Stimulated activated CD4-positive, alpha-beta T cell treated with anti-CD3 and anti-CD28 coated beads, Interleukin-4, amount 100 ng/mL, for 24 hours (primary cell): ENCODE measurements at places on chromosomes 3 and 15.

GRCh38 chr15:73325191-73325861 lies 43.4 kb downstream of the HCN4 start:
- DNase-seq: no peak

DNA sequence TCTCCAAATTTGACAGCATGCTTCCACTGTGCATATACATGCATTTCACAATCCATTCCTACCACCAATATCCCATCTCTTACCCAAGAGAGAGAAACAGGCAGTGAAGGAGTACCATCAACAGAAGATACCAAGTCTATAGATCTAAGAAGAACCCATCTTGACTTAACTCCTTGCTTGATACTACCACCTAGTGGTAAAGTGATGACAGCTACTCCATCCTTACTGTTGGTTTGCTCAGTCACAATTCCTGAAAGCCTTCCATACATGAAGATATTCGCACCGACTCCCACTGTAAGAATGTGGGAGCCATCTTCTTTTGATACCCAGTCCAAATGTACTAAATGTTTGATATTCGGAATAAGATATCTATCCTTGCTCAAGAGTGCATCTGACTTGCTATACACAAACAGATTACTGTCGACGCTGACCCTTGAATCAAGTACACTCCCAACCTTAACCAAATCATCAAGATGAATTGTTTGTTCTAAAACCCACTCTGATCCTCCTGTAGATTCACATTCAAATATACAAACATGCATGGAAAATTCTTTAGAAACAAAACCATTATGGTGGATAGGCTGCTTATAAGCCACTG lies 123.1 kb downstream of the DMXL2 start:
- DNase-seq: no peak

DNA sequence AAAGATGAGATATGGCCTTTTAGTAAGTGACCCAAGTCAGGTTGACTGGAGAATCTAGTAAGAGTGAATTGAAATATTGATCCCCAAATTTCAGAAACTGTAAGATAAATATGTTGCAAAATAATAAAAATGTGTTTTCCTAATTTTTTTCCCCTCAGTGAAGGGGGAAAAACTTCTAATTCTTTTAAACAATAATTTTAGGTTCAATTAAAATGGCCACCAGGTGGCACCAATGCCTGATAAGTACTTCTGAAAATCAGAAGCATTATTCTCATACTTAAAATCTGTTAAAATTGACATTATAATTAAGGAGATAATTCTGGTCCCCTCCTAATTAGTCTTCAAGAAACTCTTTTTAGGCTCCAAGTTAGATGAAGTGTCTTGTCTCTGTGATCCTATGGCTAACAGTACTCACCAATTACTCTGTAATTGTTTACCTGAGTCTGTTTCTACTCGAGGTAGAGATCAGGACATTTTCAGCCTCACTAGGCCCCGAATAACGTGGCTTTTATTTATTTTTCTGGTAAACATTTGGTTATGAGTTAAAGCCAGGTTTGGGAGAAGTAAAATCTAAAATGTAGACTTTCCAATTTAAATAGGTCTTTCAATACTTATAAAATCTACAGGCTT lies 52.6 kb downstream of the NMD3 start:
- peak; percentile 36 for DNase-seq

- no peak for DNase-seq
These were observed 28.8 kb downstream of the GBE1 start for GRCh38 chr3:81732642-81733041.

GRCh38 chr3:51384055-51384725 lies 901 bp upstream of the MANF start:
- DNase-seq: no peak

DNA sequence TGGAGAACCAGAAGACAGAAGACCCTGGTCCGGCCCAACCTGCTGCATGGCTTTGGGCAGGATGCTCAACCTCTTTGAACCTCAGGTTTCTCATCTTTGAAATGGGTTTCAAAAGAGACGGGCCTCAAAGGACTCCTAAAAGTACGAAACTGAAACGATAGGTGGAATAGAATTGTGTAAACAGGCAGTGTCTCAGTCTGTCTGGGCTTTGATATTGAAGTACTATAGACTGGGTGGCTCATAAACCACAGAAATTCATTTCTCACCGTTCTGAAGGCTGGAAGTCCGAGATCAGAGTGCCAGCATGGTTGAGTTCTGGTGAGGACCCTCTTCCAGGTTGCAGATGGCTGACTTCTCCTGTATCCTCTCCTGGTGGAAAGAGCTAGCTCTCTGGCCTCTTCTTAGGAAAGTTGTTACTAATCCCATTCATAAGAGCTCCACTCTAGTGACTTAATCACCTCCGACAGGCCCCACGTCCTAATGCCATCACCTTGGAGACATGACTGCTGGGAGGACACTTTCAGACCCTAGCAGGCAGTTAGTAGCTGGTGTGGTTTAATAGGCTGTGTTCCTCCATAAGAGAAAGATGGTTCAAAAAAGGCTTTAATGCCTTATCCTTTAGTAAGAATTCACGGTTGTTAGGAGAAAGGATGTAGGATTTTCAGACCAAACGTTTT lies 35.7 kb downstream of the SSUH2 start:
- DNase-seq: no peak

DNA sequence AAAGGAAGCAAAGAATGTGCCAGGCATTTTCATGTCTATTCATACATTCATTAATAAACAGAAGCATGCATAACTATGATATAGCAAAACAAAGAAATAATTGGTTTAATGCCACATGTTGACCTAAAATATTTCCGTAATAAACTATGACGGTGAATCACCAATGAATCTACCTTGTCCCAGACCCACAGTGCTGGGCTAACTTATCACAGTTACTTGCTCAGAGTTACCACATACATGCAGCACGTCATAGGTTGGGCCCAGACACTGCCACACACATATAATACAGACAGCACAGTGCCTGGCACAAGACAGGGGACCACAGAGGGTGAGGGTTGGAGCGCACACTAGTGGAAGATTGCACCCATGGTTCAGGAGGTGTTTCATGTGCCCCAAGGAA lies 86.9 kb downstream of the ATP1B3 start:
- DNase-seq: no peak

- no peak for DNase-seq
These were observed 1.4 kb upstream of the ZNF710 start for GRCh38 chr15:89999676-90000185.

GRCh38 chr3:45253316-45253715 lies 27.2 kb upstream of the TMEM158 start:
- DNase-seq: no peak

GRCh38 chr15:101020451-101020850 lies 101.3 kb downstream of the LRRK1 start:
- no peak for DNase-seq

DNA sequence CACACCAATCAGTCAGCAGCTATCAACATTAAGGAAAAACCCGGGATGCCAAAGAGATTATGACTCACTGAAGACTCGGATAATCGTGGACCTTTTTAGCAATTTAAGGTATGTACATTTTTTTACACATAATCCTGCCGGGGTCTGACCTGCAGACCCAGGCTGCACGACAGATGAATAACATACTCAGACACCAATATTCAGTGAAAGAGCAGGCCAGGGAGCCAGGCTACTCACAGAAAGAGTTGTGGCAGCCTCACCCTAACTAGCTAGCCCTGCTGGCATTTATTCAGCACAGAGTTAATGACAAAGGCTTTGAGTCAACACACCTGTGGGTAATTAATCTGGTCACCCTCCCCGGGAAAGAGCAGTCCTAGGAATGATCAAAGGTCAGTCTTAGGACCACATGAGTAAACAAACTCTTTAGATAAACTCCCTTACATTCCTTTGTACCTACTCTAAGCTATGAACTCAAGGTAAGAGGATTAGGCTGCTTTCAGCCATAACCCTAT lies 727.5 kb downstream of the TBL1XR1 start:
- DNase-seq: no peak

GRCh38 chr3:116087426-116087825 lies 357.9 kb downstream of the LSAMP start:
- no peak for DNase-seq

DNA sequence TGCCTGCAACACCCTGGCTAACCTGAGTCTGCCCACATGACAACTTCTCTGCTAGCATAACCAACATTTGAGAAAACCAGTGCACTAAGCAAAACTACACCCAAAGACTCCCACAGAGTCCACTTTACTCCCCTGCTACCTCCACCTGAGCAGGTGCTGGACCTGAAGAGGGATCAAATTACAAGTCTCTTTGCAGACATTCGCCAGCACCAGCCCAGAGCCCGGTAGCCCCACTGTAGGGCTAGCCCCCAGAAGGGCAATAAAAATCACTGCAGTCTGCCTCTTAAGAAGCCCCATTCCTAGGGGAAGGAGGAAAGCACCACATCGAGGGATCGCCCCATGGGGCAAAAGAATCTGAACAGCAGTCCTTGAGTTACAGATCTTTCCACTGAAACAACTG lies 472.2 kb downstream of the GRM7 start:
- no peak for DNase-seq

GRCh38 chr3:41424543-41425300 lies 225.4 kb downstream of the CTNNB1 start:
- DNase-seq: no peak

DNA sequence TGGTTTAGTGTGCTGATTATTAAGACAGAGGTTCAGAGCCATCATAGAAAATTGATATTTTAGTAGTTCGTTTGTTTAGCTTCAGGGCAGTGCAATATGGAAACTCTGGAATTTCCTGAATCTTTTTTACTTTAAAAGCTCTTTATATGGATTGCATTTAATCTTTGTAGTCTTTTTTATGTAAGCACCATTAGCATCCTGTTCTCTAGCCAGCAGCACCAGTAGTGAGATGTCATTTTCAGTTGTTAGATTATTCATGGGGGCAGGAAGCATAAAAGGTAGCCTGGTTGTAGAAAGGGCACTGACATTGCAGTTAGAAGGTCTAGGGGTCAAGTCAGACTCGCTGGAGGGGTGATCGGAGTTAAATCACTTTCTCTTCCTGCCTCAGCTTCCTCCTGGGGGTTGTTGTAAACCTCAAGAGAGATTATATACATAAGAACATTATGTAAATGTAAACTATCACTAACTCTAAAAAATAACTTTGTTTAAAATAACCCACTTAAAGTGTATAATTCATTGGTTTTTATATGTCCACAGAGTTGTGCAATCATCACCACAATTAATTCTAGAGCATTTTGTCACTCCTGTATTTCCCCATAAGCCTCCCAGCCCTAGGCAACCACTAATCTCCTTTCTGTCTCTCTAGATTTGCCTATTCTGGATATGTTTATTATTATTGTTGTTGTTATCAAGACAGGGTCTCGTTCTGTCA lies 31.4 kb upstream of the ITPKA start:
- DNase-seq: no peak

GRCh38 chr15:80191897-80192595 lies 39.2 kb downstream of the FAH start:
- no peak for DNase-seq

DNA sequence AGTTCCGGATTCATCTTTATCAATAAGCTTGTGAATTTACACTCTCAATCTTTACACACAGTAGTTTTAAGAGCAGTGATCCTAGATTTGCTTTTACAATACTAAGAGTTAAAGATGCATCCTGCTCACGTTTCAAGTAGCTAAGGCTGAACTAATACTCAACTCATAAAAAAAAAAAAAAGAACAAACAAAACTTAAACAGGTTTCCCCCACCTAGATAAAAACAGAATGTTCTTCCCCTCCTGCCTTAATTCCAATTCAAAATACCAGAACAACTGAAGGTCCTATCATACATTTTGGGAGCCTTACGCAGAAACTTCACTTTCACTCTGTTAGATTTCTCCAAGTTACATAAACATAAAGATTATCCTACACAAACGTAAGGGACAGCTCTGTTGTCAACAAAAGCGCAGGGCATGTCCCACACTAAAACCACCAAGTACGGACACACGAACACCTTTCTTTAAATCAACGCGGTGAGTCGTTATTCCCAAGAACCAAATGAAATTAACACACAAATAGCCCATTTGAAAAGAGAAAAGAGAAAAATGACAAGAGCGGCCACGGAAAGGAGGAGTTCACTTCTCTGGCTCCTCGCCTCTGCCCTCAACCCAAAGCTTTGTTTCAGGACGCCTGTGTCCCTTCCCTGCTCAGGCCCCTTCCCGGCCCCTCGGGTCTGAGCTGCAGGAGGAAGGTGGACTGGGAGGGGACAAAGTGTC lies 941 bp downstream of the CBLB start:
- DNase-seq: peak; percentile 36

GRCh38 chr3:52247409-52248164 lies 2.0 kb downstream of the PPM1M start:
- DNase-seq: no peak

DNA sequence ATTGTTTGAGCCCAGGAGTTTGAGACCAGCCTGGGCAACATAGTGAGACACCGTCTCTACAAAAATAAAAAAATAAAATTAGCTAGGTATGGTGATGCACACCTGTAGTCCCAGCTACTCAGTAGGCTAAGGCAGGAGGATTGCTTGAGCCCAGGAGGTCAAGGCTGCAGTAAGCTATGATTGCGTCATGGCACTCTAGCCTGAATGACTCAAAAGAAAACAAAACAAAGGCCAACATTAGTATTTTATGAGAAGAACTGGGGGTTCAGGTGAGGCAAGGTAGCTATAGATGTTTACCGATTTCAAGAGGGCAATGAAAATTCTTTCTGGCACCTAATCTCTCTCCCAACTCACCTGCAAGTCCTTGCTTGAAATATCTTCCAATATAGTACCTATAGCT lies 77.2 kb downstream of the GREM1 start:
- no peak for DNase-seq

GRCh38 chr15:48395521-48396011 lies 64.3 kb downstream of the DUT start:
- no peak for DNase-seq

GRCh38 chr3:37015642-37016041 lies 22.3 kb downstream of the MLH1 start:
- DNase-seq: no peak

- no peak for DNase-seq
These were observed 77.7 kb upstream of the STAC start for GRCh38 chr3:36302626-36303025.

GRCh38 chr3:151483961-151484520 lies 23.2 kb upstream of the IGSF10 start:
- no peak for DNase-seq

DNA sequence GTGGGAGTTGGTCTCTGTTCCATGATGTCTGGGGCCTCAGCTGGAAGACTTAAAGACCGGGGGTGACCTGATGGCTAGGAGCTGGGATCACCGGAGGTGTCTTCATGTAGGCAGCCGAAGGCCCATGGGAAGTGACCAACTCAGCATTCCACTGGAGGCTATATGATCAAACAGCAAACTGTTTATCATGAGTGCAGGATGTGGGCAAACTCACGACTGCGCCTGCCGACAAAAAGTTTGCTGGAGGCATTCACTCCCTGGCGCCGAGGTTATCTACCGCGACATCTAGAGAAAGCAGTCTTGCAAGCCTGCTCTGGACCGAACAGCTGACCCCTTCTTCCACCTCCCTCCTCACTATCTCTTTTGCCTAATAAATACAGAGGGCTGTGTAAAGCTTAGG lies 62.7 kb upstream of the NR2C2 start:
- DNase-seq: peak; percentile 14
